ENCODE measurements at places on chromosomes 7 and 10. TPM values are rescaled to one million over a fixed set of nuclear protein-coding genes. Genes with fewer than 3 reads are reported as not detected.

- DNase-seq: no peak
Observed at GRCh38 chr7:105444342-105444987, 55.7 kb upstream of the SRPK2 start.

DNA sequence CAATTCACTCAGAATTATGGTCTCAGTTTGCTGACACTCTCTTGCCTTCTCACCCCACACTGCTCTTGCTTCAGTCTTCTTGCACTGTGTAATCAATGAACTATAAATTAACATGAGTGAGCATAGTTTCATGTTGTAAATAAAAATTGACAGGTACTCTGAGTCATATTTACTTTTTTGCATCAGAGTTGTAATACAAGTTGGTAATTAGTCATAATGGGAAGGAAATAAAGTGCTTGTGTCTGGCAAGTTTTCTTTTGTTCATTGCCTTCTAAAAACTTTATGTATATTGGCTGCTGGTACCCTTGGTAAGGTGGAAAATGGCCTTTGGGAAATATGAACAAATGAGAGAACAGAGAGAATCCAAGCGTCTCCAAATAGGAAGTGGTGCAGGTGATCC, 169.3 kb upstream of the MAGI2 start:
- no peak for DNase-seq

The NUTM2E gene
- not detected for total RNA-seq

The CCDC172 gene
- total RNA-seq: not detected

The AMPH gene
- total RNA-seq: 14.2 TPM

DNA sequence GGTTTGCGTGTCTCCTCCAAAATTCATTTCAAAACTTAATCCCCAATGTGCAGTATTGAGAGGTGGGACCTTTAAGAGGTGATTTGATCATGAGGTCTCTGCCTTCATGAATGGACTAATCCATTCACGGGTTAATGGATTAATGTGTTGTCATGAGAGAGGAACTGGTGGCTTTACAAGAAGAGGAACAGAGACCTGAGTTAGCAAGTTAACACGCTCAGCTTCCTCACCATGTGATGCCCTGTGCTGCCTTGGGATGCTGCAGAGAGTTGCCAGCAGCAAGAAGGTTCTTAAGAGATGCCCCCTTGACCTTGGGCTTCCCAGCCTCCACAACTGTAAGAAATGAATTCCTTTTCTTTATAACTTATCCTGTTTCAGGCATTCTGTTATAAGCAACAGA, 3.7 kb upstream of the TCTN3 start:
- no peak for DNase-seq

- DNase-seq: no peak
Observed at GRCh38 chr7:34417781-34418180, 240.2 kb upstream of the NPSR1 start.

DNA sequence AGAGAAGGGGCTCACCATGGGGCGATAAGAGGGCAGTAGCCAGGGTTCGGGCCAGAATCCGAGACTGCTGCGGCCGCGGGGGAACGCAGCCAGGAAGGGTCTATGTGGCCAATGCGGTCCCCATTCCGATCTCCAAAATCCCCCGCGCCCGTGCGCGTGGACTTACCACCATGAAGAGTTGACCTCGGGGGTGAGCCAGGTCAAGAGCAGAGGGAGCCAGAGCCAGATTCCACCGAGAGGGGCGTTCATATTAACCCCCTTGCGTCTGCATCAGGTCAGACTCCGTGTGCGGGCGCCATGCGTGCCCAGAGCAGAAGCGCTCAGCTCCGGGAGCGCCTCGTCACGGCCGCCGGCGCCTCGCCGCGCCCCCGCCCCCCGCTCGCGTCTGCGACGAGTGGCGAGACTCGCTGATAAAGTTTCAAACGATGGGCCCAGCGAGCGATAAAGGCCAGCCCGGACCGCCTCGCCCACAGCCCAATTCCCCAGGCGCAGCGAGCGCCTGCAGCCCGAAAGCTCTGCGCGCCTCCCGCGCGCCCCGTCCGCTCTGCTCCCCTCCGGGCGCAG, at the start of gene WNT2:
Gene WNT2 (minus strand): TSS at position 318 of the 564 bp plus-strand sequence. CDS start 69 bp downstream, at position 249.
- no peak for DNase-seq

- no peak for DNase-seq
Observed at GRCh38 chr10:104325436-104326435, 12.5 kb downstream of the ITPRIP start.

- DNase-seq: no peak
Observed at GRCh38 chr7:39458061-39458745, 108.0 kb upstream of the YAE1 start.

- no peak for DNase-seq
Observed at GRCh38 chr7:111780527-111780926, 218.2 kb upstream of the IMMP2L start.

The SLIT1 gene
- 0.99 TPM for total RNA-seq

DNA sequence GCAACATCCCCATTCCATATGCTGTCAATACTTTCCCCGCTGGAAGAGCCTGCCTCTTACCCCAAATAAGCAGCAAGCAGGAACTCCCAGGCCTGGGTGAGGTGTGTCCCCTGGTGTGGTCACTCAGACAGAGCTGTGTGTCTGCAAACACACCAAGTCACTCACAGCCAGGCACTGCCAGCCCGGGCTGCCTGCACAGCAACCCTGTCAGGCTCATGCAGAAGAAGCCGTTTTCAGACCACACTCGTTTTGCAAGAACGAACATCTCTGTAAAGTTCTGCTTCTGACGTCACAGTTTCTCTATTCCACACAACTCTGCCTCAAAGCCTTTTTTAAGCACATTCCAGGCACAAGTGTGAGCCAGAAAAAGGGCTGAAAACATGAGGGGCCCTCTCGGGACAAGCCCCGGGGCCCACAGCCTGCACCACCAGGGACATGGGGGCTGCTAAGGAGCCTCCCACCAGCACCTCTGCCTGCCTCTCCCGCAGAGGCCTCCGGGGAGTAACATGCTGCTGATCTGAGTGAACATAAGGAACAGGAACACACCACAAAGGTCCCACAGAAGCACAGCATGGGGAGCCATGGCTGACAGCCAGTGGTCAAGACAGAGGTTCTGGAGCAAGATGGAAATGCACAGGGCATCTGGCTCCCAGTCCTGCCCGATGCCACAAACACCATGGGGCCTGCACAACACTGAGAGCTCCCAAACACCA, 11.4 kb downstream of the PTPRN2 start:
- DNase-seq: peak; percentile 53

DNA sequence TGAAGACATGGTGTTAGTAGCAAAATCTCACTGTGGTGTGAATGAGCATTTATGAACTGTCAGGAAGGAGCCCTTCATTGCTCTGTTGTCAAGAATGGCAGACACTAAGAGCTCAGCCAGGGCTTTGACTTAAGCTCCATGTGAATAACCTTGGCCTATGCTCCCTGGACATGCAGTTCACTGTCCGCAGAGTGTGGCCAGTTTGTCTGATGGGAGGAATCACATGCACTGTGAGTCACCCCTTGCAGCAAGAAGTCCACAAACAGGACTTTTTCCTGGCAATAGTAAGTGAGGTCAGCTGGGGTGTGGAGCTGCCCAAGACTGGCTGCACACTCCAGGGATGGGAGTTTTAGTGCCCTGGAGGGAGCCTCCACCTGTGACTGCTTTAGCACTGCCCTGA, 49.5 kb downstream of the ZNF37A start:
- no peak for DNase-seq
